Stimulated activated CD4-positive, alpha-beta T cell treated with anti-CD3 and anti-CD28 coated beads, Interleukin-2, amount 100 ng/mL, for 4 hours (primary cell): ENCODE measurements at places on chromosomes 16 and 17.

DNA sequence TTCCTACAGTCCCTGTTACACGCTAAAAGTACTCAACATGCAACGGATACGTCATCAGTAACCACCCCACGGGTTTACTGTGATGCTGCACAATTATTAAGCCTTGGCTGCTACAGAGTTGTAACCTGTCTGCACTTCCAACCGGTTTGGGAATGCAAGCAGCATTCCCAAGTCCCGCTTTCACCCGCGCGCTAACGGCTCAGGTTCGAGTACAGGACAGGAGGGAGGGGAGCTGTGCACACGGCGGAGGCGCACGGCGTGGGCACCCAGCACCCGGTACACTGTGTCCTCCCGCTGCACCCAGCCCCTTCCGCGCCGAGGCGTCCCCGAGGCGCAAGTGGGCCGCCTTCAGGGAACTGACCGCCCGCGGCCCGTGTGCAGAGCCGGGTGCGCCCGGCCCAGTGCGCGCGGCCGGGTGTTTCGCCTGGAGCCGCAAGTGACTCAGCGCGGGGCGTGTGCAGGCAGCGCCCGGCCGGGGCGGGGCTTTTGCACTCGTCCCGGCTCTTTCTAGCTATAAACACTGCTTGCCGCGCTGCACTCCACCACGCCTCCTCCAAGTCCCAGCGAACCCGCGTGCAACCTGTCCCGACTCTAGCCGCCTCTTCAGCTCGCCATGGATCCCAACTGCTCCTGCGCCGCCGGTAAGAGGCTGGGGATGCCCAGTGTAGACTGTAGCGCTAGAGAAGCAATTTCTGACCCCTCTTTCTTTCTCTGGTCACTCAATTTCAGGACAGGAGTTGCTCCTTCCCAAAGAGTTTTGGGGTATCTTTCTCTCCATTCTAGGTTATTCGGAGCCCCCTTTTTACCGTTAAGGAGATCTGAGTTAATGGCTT lies at the start of gene MT2A:
TSS of gene MT2A (plus strand) at position 542 of the 833 bp plus-strand sequence. CDS start at position 614, 72 bp downstream.
- DNase-seq = peak; percentile 83

- DNase-seq = peak; percentile 6
Measured at GRCh38 chr16:56932721-56933619, 1.0 kb downstream of the HERPUD1 start.

DNA sequence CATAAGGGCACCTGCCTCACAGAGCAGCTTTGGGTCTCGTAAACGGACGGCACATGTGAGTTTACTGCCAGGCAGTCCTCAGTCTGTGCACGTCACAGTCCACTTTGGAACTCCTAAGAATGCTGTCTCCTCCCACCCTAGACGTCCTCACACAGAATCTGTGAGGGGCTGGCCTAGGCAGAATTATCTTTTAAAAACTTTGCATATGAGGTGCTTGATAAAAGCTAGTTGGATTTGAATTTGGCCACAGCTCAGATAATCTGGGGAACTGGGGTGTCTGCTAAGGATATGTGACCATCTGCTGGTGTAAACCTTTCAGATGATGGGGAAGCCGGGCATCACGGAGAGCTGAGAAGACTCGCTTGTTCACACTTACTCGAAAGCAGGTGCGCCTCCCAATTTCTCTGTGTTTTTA lies 64.4 kb downstream of the METRNL start:
- no peak for DNase-seq

GRCh38 chr17:80246266-80246681 lies 14.4 kb upstream of the RNF213 start:
- DNase-seq = no peak

- DNase-seq = no peak
Measured at GRCh38 chr17:27327871-27328270, 34.0 kb downstream of the WSB1 start.
